ENCODE measurements at places on chromosomes 7 and 10. TPM values are rescaled to one million over a fixed set of nuclear protein-coding genes. Genes with fewer than 3 reads are reported as not detected.

ADAM22 gene
- 12.7 TPM for polyA plus RNA-seq

GRCh38 chr10:132149271-132149670, 37.5 kb upstream of the DPYSL4 start:
- DNase-seq: no peak

DNA sequence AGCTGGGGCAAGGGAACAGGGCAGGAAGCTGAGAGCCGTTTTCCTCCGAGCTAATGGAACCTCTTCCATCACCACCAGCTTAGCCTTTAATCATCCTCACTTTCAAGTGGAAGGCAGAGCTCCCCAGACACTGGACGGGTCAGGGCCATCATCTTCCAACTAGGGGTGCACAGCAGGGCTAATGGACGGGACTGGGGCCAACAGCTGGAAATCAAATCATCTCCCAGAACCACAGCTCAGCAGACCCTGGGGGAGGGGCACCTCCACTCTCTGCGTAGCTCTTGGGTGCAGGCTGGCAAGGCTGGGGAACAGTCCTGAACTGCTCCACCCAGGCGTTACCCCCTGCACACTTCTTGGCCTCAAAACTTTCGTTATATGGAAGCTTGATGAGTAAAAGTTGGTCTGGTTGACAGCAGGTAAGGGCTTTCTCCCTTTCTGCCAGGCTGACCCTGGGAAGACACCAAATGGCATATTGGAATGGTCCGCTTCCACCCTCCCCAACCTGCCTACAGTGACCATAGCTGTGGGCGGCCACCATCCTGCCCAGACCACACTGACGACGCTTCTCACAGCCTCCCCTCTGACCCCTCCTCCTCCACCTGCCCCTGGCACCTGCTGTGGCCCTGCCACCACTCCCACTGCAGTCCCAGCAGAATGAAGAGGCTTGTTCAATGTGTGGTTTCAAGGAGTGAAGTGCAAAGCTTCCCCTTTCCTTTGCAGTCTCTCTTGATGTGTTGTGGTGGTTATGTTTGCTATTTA, 51.7 kb upstream of the RET start:
- DNase-seq: no peak

OPN4 gene
- not detected for polyA plus RNA-seq

RP9 gene
- polyA plus RNA-seq: 39.4 TPM

PAPOLB gene
- polyA plus RNA-seq: 0.10 TPM

DNA sequence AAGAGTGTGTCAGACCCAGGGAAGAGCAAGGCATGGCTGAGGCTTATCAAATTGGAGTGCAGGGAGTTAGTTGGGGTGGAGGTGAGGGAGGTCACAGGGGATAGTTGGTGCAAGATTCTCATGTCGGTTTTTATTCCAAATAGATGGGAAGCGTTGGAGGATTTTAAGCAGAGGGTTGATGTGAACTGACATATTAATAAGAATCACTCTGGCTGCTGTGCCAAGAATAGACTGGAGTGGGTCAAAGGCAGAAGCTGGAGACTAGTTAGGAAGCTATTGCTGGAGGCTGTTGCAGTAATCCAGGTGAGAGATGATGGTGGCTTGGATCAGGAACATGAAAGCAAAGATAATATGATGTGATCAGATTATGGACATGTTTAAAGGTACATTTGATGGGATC, 36.5 kb downstream of the LRRC18 start:
- no peak for DNase-seq

- DNase-seq: no peak
These were observed 18.5 kb downstream of the SHH start for GRCh38 chr7:155793720-155794119.

DNA sequence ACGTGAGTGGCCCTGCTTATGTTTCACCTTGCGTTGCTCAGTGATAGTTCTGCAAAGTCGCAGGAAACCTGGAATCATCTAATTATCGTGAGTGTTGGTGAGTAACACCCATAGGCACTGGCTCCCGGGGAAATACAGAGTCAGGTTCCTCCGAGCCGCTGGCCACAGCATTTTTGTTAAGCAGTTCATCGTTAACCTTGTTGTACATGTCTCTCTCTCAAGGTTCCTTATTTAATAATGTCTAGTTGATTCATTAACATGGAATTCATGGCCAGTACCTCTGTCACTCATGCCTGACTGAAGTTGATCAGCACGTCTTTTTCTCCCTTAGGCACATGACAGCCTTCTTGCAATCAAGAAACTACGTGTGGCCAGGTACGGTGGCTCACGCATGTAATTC, 3.1 kb upstream of the ZFAND2A start:
- no peak for DNase-seq

SPDYE6 gene
- polyA plus RNA-seq: not detected

DNA sequence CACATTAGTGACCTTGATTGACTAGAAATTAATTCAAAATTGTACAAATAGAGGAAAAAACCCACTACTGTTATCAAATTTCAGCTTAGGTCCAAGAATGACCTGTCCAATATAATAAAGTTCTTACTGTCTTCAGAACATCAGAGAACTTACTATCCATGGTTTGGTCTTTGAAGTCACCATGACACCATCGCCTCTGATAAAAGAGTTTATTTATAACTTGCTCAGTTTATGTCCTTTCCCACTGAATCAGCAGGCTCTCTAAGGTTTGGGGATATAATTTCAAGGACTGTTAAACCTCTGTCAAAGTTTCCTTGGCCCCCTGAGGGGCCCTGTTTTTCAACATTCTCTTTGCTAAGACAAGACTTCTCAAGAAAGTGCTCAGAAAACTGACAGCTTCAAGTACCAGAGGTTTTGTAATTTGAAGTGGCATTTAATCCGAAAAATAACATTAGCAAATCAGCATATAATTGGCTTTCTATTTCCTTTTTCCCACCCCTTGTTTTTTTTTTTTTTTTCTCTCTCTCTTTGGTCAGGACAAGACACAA, 191.7 kb upstream of the FERD3L start:
- no peak for DNase-seq

CYCS gene
- 91.3 TPM for polyA plus RNA-seq

- DNase-seq: no peak
These were observed 349.8 kb downstream of the NXPH1 start for GRCh38 chr7:8783229-8783628.

IDI2 gene
- not detected for polyA plus RNA-seq

GRCh38 chr10:85862771-85863170, 503.8 kb downstream of the GRID1 start:
- no peak for DNase-seq

GRCh38 chr7:92221766-92222165, 23.9 kb downstream of the KRIT1 start:
- no peak for DNase-seq

DNA sequence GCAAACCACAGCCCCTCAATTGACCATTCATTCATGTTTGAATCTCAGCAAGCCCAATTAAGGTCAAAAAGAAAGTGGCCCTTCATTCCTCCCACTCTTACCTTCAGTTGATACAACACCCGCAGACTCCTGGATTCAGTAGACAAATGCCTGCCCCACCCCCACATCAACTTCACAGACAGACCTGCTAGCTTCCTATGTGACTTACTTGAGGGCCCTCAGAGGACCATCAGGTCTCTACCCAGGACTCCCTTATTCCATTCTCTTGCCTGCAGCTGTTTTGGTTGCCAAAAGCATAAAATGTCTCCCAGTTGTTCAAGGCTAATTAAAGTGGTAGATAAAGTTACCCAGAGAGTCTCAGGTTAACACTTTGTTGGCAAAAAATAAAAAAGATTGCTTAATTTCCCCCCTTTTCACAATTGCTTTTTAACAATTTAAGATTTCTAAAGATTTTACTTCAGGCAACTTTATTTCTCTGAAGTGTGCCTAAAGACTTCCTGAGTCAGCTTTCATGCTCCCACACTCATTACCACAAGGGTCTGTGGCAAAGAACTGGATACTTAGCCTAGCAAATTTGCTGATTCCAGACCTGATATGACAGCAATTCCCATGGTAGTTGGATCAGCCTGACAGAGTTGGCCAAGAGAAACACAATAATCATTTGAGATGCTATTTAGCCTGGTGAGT, 3.3 kb upstream of the MTERF1 start:
- no peak for DNase-seq

DNA sequence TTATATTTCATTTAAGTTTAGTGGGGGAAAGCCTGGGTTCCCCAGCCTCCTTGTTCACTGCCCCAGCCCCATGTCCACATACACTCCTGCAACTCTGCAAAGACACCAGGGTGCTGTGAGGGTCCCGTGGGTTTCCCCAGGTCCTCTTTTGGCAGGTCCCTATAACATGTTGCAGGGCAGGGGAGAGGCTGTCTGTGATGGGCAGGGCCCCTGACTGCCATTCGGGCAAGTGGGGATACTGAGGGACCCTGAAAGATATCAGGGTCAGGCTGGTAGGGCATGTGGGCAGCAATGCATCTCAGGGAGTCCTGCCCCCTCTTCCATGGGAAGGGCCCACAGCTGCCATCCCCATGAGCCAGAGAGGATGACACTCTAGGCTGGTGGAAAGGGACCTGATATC, 28.4 kb downstream of the RASGEF1A start:
- DNase-seq: no peak

DNA sequence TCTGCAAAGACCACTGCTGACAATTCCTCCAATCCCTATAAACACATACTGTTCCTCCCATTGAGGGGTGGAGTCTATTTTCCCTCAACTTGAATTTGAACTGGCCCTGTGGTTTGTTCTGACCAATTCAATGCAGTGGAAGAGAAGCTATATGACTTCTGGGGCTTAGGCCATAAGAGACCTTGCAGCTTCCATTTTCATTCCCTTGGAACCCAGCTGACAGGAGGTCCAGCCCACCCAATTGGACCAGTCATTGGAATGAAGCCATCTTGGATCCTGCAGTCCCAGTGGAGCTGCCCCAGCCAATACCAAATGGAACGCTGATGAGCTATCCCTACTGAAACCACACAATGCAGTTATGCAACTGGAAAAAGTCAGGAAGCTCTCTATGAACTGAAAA, 8.9 kb upstream of the TMED4 start:
- DNase-seq: no peak
